ENCODE measurements at places on chromosomes 11 and 22.

DNA sequence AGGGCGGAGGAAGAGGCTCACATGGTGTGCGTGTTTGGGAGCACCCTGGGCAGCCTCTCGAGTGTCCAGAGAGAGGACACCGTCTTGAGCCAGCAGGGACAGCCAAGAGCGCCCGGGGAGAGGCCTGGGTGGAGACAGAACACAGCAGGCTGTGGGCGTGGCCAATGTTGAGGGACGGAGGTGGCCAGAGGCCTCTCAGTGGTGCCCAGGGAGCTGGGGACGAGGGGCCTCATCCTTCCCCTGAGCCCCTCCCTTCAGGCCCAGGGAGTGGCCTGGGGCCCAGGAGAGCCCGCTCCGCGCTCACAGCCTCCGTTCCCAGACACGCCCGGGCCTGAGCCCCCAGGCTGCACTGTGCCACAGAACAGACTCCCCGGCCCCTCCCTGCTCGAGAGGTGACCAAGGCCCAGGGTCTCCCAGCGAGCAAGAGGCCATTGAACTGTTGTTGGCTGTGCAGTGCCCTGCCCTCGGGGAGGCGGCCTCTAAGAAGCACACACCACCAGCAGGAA lies 48.4 kb downstream of the CDKN1C start:
- DNase-seq, result no peak

DNA sequence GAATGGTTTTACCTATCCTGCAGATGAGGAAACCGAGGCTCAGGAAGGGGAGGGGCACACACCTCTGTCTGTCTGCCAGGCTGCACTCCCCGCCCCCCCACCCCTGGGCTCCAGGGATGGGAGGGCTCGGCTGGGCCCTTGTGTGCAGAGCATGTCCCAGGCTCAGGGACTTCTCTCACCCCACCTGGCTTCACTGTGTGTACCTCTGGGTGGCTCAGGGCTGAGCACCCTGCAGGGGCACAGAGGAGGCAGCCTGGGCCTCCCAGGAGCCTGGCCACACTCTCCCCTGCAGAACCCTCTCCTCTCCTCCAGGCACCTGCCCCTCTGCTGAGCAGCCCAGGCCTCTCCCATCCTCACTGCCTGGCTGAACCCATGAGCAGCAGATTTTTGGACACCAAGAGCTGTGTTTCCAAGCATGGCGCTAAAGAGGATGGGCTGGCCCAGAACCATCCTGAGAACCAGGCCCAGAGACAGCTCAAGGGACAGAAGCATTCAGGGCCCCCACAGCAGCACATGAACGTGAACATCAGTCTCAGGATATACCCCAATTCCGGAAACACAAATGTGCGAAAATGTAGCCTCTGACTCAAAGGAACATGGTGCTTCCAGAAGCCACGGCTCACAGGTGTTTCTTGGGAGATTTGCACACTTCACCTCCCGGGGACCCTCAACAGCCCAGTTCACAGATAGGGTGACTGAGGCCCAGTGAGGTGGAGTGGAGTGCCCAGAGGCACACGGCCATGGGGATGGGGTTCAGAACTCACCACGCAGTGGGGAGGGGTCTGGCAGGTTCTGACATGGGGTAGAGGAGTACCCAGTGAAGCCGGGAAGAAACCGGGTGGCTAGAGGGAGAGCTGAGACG lies 10.5 kb downstream of the EMID1 start:
- no peak for DNase-seq

DNA sequence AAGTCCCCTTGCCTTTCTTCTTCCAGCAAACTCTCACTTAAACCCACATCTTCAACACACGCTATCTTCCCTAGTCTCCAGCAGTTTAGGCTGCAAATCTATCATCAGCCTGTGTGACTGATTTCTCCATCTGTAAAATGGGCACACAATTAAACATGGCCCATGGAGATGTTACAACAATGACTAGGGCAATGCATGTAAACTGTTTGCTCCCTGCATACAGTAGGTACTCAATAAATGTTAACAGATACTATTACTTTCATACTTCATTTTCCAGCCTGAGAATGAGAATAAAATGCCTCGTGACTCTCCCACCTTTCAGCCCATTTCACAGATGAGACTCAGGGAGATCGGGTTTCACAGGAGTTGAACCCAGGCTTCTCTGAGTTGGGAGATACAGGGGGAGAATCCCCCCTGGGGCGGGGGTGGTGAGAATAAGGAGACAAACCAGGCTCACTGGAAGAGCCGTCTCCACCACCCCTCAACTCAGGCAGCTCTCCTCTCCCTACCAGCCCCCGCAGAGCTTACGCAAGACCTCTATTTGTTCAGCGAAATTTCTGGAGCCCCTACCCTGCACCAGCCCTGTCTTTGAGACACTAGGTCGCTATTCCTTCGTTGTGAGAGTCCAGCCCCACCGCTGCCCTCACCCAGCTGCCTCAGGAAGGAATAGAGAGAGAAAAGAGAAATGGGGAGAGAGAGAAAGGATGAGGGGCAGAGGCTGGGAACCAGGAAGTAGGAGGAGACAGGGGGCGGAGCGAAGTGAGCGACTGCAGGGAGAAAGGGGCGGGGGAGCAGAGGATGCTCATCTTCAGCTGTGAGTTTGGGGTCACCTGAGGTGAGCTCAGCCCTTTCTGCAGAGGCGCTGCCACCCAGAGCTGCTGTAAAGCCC lies 42.1 kb upstream of the KLHL35 start:
- DNase-seq, result peak; percentile 28

- no peak for DNase-seq
Observed at GRCh38 chr11:61904539-61905048, 12.8 kb downstream of the RAB3IL1 start.

GRCh38 chr11:86182976-86183584 lies 61.5 kb upstream of the EED start:
- peak; percentile 55 for DNase-seq

DNA sequence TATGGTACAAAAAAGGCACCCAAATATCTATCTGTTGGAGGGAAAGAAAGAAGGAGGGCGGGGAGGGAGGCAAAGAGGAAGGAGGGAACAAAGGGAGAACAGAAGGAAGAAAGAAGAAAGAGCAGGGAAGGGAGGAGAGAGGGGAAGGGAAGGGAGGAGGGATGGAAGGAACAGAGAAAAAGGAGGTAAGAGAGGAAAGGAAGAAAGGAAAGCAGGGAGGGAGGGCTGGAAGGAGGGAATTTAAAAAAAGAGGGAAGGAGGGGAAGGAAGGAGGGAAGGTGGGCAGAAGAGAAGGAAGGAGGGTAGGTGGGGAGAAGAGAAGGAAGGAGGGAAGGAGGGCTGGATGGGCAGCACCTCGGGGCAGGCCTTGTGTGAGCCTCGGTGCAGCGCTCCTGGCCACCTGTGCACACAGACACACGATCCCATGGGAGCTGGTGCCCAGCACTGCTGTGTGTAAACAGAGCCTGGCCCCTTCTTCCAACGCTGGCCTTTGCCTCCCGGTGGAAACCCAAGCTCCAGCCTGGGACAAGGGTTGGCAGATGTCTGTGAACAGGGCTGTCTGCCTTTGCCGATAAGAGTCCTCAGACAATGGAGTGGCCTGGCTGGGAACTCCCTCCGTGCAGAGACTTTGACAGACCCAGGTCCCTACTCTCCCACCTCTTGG lies 23.2 kb downstream of the SMIM38 start:
- no peak for DNase-seq

DNA sequence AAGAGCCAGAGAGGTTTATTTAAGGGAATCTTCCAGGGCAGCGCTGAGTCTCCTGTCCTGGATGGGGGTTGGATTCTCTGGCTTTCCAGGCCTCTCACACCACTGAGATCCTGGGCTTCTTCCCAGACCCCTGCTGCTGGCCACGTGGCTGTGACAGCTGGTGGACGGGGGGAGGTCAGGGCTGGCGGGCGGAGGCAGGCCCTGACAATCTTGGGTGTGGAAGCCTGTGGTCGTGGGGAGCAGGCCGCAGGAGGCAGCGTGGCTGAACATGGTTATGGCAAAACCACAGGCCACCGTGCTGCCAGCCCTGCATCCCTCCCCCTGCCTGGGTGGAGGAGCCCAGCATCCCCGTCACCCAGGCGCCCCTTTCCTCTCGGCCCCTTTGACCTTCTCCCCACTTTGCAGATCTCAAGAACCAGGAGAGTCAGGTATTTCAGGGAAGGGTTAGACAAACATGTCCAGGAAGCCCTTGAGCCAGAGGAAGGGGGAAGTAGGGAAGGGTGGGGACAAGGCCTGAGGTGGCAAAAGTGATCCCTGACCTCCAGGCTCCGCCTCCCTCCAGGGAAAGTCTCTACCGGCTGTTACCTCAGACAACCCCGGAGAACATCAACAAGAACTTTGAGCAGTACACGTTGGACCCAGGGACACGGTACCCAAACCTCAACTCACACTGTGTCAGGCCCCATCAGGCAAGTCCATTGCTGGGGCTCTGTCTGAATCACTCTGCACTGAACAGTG lies 111.8 kb downstream of the MICAL2 start:
- no peak for DNase-seq

GRCh38 chr22:47808886-47809620 lies 1046.6 kb downstream of the TBC1D22A start:
- DNase-seq, result no peak

DNA sequence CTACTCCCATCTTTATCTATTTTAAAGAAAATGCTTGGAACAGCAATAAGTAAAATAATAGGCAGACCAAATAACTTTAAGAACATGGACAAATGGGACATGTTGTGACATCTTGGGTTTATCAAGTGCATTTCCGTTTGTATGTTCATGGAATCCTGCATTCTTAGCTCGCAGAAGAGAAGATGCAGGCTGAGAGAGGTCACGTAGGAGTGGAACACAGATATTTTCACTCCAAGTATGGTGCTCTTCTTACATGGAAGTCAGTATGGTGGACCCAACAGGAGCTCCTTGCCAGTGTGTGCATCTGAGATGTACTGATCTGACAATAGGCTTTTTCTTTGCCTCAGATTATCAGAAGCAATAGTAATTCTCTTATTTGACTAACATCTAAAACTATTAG lies 1.7 kb downstream of the E2F8 start:
- DNase-seq, result no peak
